ENCODE measurements at places on chromosomes 12 and 14.
A peak's percentile ranks its signal among the peaks of the same experiment; 100 is the strongest.

DNA sequence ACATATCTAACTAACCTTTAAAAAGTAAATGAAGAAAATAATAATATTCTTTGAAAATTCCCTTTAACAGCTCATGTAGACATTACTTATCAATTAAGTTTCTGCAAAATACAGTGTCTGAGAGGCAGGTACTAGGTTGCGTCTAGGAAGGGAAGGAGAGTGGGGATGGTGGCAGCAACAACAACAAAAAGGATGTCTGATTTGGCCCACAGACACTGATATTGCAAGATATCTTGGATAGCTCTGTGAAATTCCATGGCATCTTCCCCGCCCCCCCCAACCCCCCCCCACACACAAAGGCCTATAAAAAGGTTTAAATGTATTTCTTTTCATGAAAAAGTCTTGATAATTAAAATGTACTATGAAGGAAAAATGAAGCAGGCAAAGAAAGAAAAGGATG is 41.6 kb upstream of the AP4S1 start:
- no peak for DNase-seq

DNA sequence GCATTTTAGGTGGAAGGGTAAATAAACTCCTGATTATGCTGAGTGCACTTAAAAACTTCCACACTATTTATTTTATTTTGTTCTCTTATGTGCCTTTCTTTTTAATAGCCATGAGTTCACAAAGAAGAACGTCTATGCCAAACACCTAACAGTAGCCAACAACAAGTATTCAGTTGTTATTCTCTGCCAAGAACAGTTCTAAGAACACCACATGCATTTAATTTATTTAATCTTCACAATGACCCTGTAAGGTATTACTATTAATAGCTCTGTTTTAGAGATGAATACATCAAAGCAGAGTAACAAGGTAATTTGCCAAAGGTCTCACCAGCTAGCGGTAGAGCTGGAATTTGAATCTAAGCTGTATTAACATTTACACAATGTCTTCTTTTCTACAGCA is 240.1 kb downstream of the ALG10B start:
- no peak for DNase-seq

DNA sequence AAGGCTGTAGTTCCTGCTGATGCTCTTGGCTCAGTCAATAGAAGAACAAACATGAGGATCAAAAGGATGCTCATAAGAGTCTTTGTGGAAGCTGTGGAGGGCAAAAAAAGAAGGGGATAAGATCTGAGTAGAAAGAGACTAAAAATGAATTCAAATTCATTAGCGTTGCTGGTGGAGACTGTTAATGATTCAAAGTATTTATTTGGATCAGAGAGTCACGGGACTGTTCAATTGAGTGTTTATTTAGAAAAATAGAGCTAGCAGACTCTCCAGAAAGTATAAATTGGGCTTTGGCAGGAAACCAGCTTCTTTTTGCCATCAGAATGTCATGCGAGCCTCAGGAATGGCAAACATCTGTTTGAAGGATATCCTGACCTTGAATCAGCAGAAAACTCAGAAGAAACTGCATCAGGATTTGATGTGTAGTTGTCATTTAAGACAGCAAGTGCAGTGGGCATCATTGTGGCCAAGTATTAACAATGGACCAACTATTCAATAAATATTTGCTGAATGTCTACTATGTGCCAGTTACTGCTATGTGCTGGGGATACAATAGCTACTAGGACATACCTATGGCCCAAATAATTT is 126.4 kb downstream of the TBC1D30 start:
- DNase-seq: no peak

DNA sequence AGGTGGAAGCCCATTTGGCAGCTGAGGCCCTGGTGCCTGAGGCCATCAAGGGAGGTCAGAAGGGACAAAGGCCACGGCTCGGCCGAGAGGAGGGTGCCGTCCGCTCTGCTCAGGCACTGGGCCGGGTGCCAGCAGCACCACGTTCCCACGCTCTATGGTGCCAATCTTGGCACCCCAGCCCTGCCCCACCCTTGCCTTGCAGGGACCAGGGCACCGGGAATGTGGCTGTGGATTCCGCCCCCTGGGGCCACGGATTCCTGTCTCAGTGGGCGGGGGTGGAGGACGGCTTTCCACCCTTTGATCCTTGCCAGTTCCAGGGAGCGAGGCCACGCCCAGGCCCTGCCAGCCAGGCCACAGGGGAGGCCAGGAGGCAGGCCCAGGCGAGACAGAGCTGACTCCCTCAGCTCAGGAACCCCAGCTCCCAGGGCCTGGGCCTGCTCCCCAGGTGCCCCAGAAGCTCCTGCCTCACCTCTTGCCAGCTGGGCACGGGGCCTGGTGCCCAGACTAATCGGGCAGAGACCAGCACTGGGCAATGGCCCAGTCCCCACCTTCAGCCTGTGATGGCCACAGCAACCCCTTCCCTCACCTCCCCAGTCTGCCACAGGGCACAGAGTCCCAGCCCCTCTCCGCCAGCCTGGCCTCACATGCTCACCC is 26.4 kb upstream of the GPR132 start:
- DNase-seq: peak; percentile 16

GRCh38 chr14:86091811-86092210 is 561.9 kb downstream of the FLRT2 start:
- no peak for DNase-seq

Data from GM10248 (cell line).